Activated naive CD8-positive, alpha-beta T cell treated with anti-CD3 and anti-CD28 coated beads, Interleukin-2, amount 10 ng/mL, durations not matched to agents 7 days and 5 days (primary cell): ENCODE measurements at places on chromosomes 5 and 9. TPM values are rescaled to one million over a fixed set of nuclear protein-coding genes. Genes with fewer than 3 reads are reported as not detected.

- no peak overlapping the region for H3K27ac ChIP-seq
- H3K27me3 ChIP-seq, result peaks cover 3% of the 10 kb centered on the region
- H3K4me3 ChIP-seq, result no peak overlapping the region
- H3K4me1 ChIP-seq, result no peaks in the 10 kb centered on the region
Observed at GRCh38 chr9:3931996-3932906, 367.6 kb downstream of the GLIS3 start.

GRCh38 chr5:55577353-55578060 lies 42.7 kb upstream of the PLPP1 start:
- peaks cover 36% of the 10 kb centered on the region for H3K4me1 ChIP-seq
- H3K4me3 ChIP-seq, result no peak overlapping the region
- no peaks in the 10 kb centered on the region for H3K27me3 ChIP-seq
- no peak for DNase-seq
- no peak overlapping the region for H3K27ac ChIP-seq
- H3K36me3 ChIP-seq, result peaks cover 3% of the 10 kb centered on the region

The TIGD6 gene
- total RNA-seq, result 2.6 TPM

The C9orf50 gene
- not detected for total RNA-seq

DNA sequence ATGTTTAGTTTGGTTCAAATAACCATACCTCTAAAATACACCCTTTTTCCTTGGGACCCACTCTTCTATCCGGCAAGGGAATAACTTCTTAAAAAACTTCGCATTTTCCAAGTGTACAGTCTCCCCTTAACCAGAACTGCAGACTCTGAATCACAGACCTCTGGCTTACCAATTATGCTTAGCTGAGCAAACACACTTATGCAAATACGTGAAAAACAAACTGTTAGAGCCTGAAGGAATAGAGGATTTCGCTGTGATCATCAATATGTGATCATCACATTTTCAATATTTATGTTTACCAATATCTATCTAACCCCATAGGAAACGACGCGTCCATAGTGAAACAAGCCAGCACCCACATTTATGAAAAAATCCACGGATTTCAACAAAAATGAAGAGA lies 1.3 kb downstream of the LPAR1 start:
- no peak for DNase-seq
- H3K27me3 ChIP-seq, result peaks cover 48% of the 10 kb centered on the region
- H3K36me3 ChIP-seq, result no peaks in the 10 kb centered on the region
- H3K4me1 ChIP-seq, result peaks cover 11% of the 10 kb centered on the region

- H3K27ac ChIP-seq, result peak overlapping the region; percentile 90
- H3K27me3 ChIP-seq, result no peaks in the 10 kb centered on the region
- H3K4me3 ChIP-seq, result peak overlapping the region; percentile 80
- H3K36me3 ChIP-seq, result peaks cover 7% of the 10 kb centered on the region
- H3K4me1 ChIP-seq, result peaks cover 47% of the 10 kb centered on the region
- no peak for DNase-seq
Observed at GRCh38 chr9:91102269-91102668, 259.4 kb downstream of the AUH start.

The PRDM9 gene
- total RNA-seq, result not detected
